Activated CD4-positive, alpha-beta T cell treated with anti-CD3 and anti-CD28 coated beads for 4 hours (primary cell): ENCODE measurements at places on chromosomes 12 and 14.

DNA sequence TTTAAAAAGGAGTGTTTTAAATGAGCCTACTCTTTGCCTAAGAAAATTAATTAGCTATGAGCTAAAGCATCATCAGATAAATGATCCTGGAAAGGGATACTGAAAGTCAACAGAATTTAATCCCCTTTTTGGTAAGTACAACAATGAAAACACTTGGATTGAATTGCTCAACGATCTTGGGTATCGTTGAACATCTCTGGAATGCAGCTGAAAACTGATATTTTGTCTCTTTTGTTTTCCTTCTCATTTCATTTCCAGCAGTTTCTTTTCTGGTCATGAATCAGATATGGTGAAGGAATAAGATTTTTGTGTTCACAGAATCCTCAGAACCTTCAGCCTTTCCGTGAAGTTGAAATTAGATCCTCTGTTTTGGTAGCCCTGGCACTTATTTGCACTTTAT lies 771.2 kb downstream of the FSCB start:
- no peak for DNase-seq

DNA sequence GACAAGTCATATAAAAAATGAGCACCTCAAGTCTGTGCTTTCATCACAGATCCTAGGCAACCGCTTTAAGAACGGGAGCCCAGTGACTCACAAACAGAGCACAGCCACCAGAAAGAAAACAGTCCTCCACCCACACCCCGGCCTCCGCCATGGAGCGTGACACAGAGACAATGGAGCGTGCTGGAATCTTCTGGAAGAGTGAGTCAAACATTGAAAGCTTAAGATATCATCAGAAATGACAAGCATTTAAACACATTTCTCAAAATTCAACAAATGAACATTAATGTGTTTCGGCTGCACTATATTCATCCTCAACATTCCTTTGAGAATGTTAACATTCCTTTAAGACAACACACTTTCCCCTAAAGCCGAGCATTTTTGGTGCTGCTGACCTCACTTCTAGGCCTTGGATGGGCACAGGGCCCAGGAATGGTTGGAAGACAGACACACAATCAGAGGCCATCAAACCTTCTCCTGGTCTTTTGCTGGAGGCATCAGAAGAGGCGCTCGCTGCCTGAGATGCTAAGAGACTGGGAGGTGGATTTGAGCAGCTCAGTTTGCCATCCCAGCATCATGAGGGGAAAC lies 23.6 kb upstream of the TMEM132D start:
- no peak for DNase-seq

GRCh38 chr12:3341594-3341993 lies 149.4 kb upstream of the PRMT8 start:
- DNase-seq = no peak

DNA sequence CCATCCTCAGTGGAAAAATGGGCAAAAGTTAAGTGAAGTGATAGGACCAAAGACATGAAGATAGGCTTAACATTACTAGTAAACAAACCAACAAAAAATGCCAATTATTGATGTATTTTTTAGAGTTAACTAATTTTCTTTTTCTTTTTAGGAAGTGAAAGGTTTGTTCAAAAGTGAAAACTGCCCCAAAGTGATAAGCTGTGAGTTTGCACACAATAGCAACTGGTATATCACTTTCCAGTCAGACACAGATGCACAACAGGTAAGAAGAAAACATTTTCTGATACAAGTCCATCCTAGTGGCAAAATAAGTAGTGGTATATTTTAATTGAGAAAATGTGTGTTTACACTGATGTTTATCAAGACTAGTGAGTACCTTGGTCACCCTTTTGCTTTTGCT lies 39.6 kb downstream of the LARP4 start:
- no peak for DNase-seq
